ENCODE measurements at places on chromosomes 11 and 22.

- DNase-seq = no peak
Measured at GRCh38 chr11:15234796-15235195, 120.1 kb downstream of the INSC start.

GRCh38 chr11:120133216-120134105 lies 4.5 kb downstream of the TRIM29 start:
- no peak for DNase-seq

DNA sequence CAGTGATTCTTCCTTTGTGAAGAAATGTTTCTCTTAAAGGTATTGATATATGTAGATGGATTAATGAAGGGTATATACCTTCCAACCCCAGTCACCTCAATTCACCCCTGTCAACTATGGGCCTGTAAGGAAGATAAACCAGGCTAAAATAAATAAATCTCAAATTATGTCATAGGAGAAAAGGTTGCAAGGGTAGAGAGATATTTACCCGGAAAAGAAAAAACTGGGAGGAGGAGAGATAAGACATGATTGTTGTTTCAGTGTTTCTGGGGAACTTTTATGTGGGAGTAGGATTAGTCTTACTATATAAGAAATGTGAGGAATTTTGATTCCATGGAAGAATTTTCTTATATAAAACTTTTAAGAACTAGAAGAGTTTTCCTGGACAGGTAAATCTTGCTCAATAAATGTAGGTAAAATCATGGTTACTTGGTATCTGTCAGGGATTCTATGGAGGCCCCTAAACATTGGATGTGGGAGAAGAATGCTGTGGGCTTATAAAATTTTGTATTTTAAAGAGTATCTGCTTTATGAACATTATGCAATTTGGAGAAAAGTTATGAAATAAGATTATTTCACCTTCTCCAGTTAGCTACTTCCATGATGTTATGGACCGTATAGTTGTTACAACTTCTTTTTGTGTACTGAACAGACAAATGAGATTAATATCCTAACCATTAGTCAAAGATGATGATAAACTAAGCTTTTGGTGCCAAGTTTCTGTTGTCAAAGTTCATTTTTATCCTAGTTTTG lies 6.4 kb downstream of the YAP1 start:
- DNase-seq = no peak

DNA sequence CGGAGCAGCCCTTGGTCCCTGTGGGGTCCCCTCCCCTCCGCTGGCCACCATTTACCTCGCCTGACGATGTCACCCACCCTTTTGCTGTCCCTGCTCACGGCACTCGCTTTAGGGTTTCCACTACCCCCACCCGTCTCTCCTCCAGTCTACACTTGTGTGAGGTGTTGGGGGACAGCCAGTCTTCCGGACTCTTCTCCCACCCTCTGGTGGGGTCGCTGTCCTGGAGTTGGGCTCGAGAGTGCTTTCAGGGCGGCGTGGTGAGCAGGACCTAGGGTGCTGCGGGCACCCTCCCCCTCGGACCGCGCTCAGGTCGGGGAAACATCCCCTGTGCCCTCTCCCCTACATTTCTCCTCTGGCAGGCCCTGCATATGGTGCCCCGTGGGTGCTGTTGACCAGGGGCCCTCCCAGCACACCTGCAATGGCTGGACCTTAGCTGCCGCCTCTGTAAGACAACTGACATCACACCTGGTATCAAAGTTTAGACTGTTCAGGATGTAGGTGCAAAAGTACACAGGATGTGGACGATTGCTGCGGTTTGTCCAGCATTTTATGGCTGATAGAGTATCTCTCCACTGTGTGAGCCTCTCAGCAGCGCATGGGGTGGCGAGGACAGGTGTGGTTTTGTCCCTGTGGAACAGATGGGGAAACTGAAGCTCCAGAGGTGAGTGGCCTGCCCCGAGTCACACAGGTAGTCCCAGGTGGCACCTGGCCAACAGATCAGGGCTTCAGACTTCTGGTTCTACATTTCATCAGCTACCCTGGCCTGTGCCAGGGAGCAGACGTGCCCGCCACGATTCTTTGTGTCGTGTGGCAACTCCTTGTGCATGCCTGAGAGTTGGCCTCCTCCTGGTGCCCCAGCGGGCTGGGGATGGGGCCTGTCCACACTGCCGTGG lies 1.2 kb downstream of the GRK2 start:
- no peak for DNase-seq

- no peak for DNase-seq
Measured at GRCh38 chr11:69965821-69966582, 112.1 kb upstream of the ANO1 start.

Data from stimulated activated CD4-positive, alpha-beta T cell treated with anti-CD3 and anti-CD28 coated beads, Interleukin-1b, Interleukin-23, amount 100 ng/mL, for 24 hours (primary cell).